Caki2 (cell line): ENCODE measurements at places on chromosomes 1 and 21. TPM values are rescaled to one million over a fixed set of nuclear protein-coding genes. Genes with fewer than 3 reads are reported as not detected.

- no peak for DNase-seq
Observed at GRCh38 chr1:107640207-107640606, 324.8 kb downstream of the VAV3 start.

- DNase-seq, result no peak
Observed at GRCh38 chr1:225825607-225826007, 15.7 kb downstream of the EPHX1 start.

DNA sequence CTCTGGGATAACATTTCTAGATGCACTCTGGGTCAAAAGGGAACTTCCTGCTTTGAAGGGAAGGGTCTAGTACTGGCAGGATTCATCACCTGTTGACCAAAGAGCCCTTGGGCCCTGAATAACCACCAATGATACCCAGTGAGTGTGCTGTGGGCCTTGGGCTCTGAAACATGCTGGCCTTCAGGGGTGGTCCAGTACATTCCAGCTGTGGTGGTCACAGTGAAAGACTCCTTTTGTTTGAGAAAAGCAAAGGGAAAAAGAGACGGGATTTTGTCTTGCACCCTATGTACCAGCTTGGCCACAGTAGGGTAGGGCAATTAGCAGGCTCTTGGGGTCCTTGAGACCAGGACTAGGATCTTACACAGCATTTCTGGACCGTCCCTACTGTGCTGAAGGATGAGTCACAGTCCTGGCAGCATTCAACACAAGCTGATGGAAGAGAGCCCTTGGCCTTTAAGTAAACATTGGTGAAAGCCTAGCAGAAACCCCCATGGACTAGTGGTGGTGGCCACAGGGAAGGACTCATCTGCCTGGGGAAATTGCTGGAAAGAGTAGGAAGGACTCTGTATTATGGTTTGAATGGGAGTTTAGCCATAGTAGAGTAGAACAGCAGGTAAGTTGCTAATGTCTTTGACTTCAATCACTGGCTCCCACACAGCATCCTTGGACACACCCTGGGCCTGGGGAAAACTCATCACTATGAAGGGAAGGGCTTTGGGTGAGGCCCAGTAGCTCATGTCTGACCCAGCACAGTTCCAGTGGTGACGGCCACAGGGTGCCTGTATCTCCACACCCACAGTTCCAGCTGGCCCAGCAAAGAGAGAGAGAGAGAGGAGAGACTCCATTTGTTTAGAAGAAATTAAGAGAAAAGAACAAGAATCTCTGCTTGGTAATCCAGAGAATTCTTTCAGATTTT, 87.5 kb downstream of the COL24A1 start:
- no peak for DNase-seq

CFHR4 gene
- total RNA-seq, result not detected in 2 replicates

DNA sequence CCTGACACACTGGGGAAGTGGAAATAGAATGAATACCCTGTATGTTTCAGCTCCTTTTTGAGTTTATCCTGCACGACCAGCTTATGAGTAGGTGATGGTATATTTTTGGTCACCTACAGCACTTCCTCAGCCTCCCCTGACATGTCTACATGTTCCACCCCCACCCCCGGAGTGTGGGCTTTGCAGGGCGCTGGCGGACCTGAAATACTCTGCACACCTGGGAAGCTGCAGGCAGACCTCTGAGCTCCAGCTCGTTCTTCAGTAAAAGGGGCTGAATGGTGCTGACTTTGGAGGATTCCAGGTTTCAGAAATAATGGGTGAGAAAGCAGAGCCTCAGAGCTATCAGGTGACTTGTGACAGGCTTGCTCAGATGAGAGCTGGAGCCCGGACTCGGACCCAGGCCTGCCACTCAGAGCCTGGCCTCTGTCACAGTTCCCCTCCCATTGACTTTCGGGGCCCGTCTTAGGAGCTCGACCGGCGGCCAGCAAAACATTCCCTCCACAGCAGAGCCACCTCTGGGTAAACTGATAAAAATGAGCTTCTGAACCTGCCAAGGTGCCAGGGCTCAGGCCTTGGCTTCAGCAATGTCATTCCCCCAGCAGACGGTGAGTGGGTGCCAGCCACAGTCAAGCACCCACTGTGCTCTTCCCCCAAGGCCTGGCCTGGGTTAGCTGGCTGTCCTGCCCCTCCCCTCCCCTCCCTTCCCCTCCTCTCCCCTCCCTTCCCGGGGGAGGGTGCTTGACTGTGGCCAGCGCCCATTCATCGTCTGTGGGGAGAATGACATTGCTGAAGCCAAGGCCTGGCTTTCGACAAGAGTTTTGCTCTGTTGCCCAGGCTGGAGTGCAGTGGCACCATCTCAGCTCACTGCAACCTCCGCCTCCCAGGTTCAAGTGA, 30.1 kb downstream of the DOP1B start:
- no peak for DNase-seq

DNA sequence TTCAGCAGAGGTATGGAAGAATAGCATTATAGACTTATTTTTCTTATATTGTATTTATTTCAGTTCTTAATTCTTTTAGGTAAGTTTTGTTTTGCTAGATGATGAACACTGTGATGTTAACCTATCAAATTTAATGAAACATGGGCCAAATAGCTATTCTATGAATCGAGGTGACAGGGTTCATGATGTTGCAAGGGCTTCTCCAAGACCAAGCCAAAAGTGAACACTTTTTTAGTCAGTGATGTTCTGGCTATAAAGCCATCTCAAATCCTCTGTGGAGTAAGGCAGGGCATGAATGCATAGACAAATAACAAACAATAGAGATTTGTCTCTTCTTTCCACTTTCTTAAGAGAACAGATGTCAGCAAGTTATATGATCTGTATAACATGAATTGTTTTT, 26.7 kb downstream of the C1orf146 start:
- no peak for DNase-seq

- no peak for DNase-seq
Observed at GRCh38 chr1:232650845-232651244, 20.9 kb upstream of the SIPA1L2 start.

SLC26A9 gene
- not detected in 2 replicates for total RNA-seq

NECTIN4 gene
- total RNA-seq, result 0.29 and 0.88 TPM in 2 replicates

DNA sequence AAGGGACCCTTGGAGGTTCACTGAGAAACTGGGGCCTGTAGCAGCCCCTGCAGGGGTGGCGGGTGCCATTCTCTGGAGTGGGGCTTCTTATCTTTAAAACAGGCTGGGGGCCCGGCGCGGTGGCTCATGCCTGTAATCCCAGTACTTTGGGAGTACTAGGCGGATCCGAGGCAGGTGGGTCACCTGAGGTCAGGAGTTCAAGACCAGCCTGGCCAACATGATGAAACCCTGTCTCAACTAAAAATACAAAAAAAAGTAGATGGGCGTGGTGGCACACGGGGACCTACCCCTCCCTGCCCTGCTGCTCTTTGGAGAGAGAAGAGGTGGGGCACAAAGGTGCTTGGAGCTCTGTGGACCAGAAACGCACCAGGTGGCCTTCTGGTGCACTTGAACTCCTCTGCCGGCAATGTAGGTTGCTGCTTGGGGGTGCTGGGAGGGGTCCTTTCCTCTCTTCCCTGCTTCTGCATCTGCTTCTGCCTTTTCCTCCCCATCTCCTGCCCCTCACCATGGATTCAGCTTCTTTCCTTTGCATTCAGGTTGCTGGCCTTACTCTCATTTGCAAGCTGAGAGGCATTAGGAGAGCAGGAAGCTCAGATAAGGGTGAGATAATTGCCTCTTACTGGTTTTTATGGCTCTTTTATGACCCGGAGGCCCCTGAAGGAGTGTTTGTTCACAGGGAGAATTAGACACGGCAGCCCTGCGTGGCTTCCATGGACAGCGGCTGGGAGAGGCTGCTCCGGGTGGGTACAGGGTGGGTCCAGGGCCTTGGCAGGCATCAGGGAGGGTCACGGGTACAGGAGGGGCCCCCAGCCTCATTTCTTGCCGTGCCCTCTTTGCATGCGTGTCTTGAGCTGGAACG, 57.4 kb downstream of the ARHGEF10L start:
- DNase-seq, result no peak

PPCS gene
- 78.7 and 101 TPM in 2 replicates for total RNA-seq

- DNase-seq, result peak; percentile 78
Observed at GRCh38 chr1:21647431-21648351, 21.5 kb downstream of the RAP1GAP start.

- DNase-seq, result no peak
Observed at GRCh38 chr1:26820784-26821269, 5.7 kb upstream of the ZDHHC18 start.

DNA sequence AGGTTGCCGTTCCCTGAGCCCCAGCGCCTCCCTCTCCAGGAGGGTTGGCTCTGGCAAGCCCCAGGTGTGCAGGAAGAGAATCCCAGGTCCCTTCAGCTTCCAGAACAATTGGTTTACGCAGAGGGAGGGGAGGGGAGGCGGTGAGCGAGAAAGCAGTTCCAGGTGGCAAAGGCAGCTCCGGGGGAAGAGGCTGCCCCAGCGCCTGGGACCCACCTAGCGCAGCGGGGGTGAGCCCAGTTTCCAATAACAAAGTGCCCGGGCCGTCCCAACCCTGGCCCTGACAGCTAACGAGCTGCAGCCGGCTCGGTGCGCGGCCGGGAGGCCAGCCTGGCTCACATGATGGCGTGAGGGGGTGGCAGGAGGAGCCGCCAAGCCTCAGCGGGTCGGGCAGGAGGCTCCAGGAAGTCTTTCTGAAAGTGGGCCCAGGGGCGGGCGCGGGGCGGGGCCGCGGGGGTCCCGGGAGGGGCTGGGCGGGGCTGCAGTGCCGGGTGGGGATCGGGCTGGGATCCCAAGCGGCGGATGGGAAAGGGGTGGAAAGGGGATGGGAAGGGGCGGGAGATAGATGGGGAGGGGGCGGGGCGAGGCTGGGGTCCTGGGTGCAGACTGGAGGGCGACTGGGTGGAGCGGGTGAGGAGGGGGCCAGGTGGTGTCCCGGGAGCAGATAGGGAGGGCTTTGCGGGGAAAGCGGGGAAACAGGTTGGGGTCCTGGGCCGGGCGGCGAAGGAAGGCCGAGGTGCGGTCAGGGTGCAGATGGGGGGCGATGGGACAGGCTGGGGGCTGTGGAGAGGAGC, 22.8 kb downstream of the DHRS3 start:
- DNase-seq, result peak; percentile 89

TARBP1 gene
- total RNA-seq, result 11.1 and 13.5 TPM in 2 replicates

DYNLT5 gene
- total RNA-seq, result not detected in 2 replicates
